Stimulated activated CD8-positive, alpha-beta memory T cell treated with anti-CD3 and anti-CD28 coated beads, Interleukin-7, amount 100 ng/mL, for 1 hour (primary cell): ENCODE measurements at places on chromosomes 2 and 18.

DNA sequence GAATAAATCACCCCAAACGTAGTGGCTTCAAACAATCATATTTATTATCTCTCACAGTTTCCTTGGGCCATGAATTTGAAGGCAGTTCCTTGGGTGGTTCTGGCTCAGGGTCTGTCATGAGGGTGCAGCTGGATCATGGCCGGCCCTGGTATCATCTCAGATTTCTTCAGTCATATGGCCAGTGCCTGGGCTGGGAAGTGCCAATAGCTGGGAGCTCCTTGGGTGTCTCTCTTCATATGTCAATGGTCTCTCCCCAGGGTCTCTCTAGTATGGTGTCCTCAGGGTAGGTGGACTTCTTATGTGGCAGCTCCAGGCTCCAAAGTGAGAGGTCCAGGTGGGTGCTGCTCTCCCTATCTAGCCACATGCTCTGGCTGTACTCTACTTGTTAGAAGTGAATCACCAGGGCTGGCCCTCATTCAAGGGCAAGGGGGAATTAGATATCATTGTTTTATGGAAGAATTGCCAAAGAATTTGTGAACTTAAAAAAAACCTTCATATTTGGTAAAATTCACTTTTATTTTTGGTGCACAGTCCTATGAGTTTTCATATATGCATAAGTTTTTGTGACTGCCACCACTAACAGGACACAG is 15.4 kb downstream of the FHOD3 start:
- no peak for DNase-seq

GRCh38 chr2:210440206-210440605 is 36.4 kb downstream of the LANCL1 start:
- no peak for DNase-seq

- DNase-seq = no peak
Measured at GRCh38 chr2:217661378-217661777, 341.4 kb downstream of the TNS1 start.

DNA sequence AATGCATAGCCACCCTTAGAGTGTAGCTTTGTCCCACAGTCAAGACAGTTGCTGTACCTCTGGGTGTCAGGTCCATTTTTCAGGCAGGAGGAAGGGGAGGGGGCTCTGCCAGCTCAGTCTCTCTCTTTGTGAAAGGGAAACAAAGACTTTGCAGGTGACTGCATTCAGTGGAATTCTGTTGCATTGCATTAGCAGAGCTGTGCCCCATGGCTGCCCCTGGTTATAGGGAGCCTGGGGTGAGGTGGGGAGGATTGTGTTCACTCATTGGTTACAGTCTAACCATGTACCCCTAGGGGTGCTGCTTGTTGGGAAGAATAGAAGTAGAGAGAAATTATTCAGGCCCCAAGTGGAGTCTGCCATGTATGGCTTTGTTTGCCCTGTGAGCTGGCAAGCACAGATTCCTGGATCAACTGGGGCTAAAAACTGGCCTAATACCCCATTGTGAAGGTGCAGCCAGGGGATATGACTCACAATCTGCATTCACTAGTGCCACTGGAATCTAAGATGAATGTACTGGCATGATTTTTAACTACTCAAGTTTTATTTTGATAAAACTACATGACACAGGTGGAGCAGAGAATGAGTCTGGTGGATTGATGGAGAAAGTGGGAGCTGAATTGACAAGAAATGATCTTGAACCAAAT is 118.4 kb downstream of the SH3BP4 start:
- no peak for DNase-seq

DNA sequence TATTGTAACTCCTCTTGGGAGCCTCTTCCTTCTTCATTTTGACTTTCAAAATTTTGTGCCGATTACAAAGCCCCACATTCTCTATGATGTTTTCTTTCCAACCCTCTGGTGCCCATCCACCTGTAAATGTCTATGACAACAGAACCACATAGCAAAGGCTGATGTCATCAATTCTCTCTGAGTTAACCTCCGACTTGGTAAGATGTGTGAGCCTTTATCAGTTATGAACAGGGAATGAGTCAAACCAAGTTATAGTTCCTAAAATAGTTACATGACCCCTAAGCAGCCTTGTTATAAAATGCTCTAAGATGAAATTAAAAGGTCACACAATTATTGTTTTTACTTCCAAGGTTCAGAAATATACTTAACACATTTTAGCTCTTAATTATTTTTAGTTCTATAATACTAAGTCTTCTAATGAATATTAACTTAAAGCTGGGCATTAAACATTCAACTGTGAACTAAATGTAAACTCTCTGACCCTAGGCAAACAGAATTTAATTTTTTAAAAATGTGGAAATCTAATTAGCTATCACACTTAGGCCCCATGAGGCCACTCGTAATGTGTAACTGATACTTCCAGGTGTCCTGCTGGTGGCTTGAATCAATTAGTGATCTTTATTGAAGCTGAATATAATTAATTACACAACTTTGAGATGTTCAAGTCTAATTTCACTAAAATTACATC is 102.3 kb upstream of the CYRIA start:
- no peak for DNase-seq

- DNase-seq = no peak
Measured at GRCh38 chr2:188902901-188903491, 71.2 kb upstream of the COL3A1 start.

DNA sequence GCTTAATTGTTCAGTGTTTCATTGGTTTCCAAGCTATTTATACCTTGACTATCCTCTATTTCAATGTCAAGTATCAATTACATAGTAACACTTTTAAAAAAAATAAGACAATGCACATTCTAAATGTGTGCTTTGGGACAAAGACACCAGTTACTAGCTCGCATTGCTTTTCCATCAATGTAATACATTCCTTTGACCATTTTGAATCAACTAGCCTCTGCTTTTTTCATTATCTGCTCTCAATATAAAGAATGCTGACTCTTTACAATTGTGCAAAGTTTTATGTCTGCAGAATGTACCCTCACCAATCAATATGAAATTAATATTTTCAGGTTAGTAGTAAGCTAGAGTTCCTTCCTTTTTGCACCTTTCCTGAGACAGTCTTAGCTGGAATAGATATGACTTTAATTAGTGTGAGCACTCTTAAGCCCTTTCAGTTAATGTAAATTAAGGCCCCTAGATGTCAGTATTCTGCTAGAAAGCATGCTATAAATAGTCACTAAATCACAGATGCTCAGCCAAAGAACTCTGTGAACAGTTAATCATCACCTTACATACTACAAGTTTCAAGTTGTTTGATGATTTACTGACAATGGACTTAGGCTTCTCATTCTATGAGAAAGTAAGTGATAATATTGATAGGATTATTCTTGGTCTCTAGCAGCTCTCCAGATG is 413.6 kb downstream of the PTH2R start:
- DNase-seq = no peak

DNA sequence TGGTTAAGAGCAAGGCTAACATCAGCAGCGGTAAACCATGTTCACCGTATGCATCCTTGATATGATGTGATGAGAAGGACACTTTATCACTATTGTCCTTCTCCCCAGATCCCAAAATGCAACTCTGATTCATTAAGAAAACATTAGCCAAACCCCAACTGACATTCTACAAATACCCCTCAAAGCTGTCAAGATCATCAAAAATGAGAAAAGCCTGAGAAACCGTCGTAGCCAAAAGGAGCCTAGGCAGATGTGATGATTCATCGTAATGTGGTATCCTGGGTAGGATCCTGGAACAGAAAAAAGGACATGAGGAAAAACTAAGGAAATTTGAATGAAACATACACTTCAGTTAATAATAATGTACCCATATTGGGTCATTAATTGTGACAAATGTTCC is 67.3 kb upstream of the ST6GAL2 start:
- no peak for DNase-seq

- no peak for DNase-seq
Measured at GRCh38 chr2:196804381-196804780, 4.8 kb downstream of the C2orf66 start.

GRCh38 chr2:162092008-162092390 is 18.0 kb upstream of the DPP4 start:
- DNase-seq = no peak

- DNase-seq = no peak
Measured at GRCh38 chr2:213199871-213200270, 48.5 kb upstream of the IKZF2 start.

- no peak for DNase-seq
Measured at GRCh38 chr2:129812071-129812470, 167.4 kb upstream of the RAB6C start.

- DNase-seq = no peak
Measured at GRCh38 chr2:44825702-44826101, 115.8 kb upstream of the SIX3 start.

GRCh38 chr2:134704173-134704572 is 14.6 kb downstream of the TMEM163 start:
- DNase-seq = no peak

GRCh38 chr2:85066006-85066740 is 67.0 kb upstream of the TCF7L1 start:
- no peak for DNase-seq

DNA sequence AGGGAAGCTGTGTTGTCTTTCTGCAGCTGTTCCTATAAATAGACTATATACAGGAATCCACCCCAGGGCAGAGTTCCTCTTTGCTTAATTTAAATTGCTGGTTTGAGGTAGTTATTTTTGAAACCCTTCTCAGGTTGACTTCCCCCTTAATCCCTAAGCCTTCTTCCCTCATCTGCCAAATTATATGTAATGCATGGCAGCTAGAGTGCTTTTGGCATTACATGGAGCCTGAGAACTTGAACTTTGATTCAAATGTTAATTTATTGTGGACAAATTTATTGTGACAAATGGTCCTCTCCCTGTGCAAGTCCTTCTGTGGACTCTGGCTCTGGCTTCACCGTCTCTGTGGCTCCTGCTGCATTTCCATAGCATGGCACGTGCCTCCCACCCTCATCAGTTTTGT is 29.2 kb downstream of the MYO1B start:
- DNase-seq = no peak

DNA sequence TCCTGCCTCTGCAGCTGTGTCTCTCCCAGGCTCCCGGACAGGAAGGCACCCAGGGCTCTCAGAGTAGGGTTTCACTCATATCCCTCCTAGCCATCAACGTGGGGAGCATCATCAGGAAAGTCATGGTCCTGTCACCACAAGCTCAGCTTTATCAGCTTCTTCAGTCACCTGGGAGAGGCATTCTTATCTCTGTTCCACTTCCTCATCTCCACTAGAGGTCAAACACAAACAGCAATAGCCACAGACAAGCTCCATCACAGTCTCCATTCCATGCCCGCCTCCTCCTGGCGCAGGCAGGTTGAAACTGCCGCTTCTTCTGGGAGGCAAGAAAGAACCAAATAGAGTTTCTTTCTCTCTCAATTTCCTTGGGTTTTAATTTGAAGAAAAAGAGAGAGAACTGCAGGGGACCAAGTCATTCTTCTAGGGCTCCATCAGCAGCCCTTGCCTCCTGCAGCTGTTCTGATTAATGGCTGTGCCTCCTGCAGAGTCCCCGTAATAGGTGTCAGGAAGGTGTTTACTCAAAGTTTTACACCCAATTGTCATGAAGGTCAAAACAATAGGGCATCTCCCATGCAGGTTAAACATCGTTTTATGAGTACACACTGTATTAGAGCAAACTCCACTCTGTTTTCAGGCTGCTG is 377.9 kb downstream of the TMEM182 start:
- DNase-seq = no peak

- DNase-seq = no peak
Measured at GRCh38 chr2:239262484-239263230, 138.2 kb downstream of the HDAC4 start.

GRCh38 chr2:8984855-8985254 is 18.6 kb downstream of the MBOAT2 start:
- no peak for DNase-seq

GRCh38 chr2:30277582-30277981 is 46.2 kb downstream of the LBH start:
- no peak for DNase-seq

- DNase-seq = no peak
Measured at GRCh38 chr18:70037431-70038061, 89.9 kb upstream of the CD226 start.

GRCh38 chr2:84800194-84800805 is 80.6 kb downstream of the TRABD2A start:
- no peak for DNase-seq

GRCh38 chr2:27074738-27075565 is 3.5 kb upstream of the EMILIN1 start:
- no peak for DNase-seq

GRCh38 chr2:148638543-148638942 is 6.0 kb upstream of the EPC2 start:
- DNase-seq = no peak

DNA sequence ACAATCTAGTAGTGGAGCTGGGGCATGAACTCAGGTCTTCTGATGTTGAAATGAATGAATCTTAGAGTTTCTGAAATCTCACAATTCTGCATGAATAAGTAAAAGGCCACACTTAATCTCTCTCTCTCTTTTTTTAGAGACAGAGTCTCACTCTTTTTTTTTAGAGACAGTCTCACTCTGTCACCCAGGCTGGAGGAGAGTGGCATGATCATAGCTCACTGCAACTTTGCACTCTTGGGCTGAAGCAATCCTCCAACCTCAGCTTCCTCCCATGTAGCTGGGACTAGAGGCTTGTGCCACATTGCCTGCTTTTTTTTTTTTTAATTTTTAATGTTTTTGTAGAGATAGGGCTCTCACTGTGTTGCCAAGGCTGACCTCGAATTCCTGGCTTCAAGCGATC is 68.9 kb upstream of the THOC1 start:
- no peak for DNase-seq

GRCh38 chr2:109528811-109529501 is 84.8 kb downstream of the SEPTIN10 start:
- no peak for DNase-seq

GRCh38 chr18:45856531-45856930 is 31.1 kb downstream of the SIGLEC15 start:
- DNase-seq = no peak
